NCI-H187 treated with DMSO at 0.1 percent for 48 hours (cell line): ENCODE measurements at places on chromosomes 5 and 9.

GRCh38 chr9:27714388-27714787, 141.1 kb upstream of the C9orf72 start:
- DNase-seq: no peak

- no peak for DNase-seq
These were observed 424.2 kb downstream of the IRX1 start for GRCh38 chr5:4019841-4020240.

GRCh38 chr9:73549991-73550390, 398.3 kb downstream of the ANXA1 start:
- no peak for DNase-seq

GRCh38 chr5:163502521-163502920, 2.9 kb upstream of the MAT2B start:
- no peak for DNase-seq

GRCh38 chr9:71909887-71910649, 925 bp downstream of the ABHD17B start:
- DNase-seq: peak; percentile 8

DNA sequence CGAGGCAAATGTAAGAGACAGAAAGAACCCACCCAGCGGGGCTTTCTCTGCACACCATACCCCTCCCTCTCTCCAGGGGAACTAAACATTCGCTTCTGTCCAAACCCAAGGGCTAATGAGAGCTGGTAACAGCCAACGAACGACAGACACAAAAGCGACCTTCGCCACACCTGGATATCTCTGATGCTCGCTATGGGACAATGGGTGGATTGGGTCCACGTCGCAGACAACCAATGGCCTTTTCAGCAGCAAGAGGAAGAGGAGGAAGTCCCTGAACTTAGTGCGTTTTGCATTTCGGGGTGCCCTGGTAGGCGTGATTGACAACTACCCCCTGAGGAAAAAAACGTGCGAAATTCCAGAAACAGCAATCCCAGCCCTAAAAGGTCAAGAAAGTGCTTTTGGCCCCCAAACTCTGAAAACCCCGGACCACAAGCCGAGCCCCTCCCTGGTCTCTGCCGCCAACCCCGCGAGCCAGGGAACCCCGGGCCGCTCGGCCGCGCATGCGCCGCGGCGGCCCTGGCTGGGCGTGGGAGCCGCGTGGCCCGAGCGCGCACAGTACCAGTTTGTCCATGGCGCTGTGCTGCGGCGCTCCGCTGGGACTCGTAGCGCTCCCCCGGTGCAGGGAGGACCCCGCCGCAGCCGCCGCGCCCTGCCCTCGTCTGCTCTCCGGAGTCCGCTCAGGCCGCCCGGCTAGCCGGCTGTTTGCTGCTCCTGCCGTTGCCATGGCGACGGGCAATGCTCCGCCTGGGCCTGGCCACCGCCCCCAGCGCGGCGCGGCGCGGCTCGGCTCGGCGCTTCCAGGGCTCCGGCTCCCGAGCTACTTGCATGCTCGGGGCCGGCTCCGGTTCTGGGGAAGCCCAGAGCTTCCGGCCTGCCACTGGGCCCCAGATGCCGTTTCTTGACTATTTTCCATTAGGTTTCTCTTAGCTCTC, 66.9 kb upstream of the DNAH5 start:
- peak; percentile 68 for DNase-seq

GRCh38 chr9:109012009-109012875, 1.1 kb downstream of the CTNNAL1 start:
- DNase-seq: no peak

DNA sequence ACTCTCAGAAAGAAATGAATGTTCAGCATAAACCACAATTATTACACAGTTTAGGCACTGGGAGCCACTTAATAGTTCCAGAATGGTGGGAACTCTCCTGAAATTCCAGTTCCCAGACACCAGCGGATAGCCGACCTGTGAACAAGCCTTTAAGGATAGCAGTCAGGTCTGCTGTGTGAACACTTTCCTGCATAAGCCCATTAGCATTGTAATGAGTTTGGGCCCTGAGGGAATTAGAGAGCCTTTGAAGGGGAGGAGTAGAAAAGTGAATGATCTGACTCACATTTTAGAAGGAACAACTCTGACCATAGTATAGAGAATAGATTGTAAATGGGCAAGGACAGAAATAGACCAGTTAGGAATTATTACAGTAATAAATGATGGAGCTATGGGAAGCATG, 189.1 kb downstream of the ADGRV1 start:
- DNase-seq: no peak

GRCh38 chr9:128098297-128099230, 29.0 kb downstream of the PTGES2 start:
- DNase-seq: peak; percentile 62

GRCh38 chr5:142821733-142822487, 51.7 kb downstream of the ARHGAP26 start:
- DNase-seq: no peak

DNA sequence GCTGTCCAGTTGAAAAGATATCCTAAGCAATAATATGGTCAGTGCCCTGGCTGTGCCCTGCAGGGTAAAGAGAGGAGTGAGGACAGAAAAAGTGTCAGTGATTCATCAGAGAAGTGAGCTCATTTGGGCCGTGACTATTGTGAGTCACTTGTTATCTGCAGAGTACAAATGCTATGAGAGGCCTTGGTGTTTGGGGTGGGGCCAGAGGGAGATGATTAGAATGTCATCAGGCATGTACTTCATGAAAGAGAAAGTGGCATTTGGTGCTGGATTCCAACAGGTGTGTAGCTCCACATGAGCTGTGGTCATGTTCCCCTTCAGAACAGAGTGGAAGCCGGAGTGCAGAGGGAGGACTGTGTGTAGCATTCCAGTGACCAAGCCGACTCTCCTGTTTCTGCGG, 174.1 kb downstream of the KDM4C start:
- no peak for DNase-seq

GRCh38 chr5:127229185-127229889, 61.3 kb upstream of the MEGF10 start:
- no peak for DNase-seq

DNA sequence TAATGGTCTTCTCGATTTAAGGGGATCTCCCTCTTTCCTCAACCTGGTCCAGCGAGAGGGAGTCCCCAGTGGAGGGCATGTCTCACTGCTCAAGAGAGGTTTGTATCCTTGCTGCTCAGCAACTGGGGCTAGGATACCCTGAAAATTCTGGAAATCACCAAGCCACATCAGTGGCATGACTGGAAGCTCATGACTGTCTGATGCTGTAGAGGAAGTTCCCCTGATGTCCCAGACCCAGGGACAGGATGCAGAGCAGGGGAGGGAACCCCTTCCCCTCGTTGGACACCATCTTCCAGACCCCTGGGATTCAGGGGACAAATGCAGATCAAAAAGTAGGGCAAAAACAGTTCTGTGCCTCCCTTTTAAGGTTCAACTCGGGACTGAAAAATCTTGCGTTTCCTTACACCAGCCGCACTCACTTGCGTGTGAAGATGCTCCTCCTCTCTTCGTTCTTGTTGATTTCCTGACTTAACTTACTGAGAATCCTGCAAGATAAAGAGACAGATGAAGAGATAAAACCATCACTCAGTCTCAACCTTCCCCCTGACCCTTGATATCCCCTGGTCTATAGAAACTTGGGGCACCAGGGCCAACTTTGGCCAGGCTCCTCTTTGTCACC, 22.1 kb downstream of the LCP2 start:
- DNase-seq: no peak

DNA sequence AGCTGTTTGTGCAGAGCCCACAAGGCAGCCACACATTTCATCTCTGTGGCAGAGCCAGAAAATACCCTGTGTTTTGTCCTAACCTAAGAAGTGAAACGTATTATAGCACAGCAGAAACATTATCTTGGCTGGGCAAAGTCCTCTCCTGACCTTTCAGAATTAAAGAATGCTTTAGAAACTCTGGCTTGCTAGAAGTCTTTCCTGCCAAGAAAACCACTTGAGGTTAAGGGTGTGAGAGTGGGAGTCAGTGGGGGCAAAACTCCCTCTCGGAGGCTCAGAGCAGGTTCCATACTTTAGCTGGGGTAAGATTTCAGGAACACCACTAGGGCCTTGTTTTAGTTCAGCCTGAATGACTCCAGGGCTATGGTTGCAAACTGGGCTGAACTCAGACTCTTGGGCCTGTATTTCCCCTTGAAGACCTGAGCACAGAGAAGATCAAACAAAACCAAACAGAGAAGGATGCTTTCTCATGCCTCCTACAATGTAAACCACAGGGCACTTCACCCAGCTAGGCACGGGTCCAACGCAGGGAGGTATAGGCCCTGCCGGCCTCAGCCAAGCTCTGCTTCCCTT, 48.0 kb downstream of the ZNF366 start:
- no peak for DNase-seq

GRCh38 chr5:159095866-159096242, 3.9 kb downstream of the EBF1 start:
- DNase-seq: no peak

DNA sequence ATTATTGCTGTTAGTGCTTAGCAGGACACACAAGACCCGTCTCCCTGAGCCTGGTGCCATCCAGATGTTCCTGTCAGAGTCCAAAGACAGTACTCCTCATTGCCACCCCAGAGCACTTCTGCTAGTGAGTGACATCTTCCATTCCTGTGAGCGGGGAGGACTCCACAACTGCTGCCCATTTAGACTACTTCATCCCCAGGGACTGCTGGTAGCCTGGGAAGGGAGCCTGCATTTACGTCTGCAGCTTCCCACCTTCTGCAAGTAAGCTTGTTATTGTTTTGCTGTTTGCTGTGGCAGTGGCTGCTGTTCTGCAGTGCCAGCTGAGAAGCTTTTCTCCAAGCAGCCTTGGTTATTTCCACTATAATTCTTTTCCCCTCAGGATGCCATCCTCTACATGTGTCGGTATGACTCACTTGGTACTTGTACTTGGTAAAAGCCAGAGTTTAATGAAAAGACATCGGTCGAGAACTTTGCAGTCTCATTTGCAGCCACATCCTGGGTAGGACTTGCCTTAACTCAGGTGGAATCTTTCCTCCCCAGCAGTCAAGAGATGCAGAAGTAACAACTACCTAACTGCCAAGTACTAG, 10.6 kb upstream of the MAP1B start:
- DNase-seq: no peak

DNA sequence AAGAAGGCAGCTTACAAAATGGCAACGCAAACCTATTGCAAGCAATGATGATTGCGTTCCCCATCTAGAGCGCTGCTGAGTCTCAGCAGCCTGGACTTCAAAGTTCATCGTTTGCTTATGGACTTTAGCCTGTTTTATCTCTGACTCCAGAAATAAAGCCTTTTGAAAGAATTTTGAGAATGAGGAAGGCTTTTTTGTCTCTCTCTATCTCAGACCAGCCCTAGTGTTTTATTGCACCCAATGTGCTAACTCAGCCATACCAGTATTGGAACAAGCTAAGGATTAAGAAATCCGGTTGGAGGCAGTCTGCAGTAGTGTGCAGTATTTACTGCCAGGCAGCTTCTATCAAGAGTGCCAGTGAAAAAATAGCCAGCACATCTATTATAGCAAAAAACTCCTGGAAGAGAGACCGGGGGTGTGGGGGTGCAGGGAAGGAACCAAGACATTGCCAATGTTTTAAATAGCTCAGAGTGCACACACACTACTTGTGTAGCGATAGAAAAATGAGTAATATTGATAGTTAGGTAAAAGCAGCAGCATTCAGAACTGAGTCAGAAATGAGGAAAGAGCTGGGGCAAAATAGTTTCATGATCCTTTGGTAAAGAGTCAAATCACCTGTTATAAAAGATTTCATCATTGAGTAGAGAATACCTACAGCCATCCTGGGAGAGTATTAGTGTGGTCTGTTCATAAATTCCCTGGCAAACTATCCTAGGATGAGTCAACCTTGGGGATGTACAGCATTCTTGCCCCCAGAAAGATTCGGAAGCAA, 219.0 kb downstream of the ZNF608 start:
- no peak for DNase-seq

- no peak for DNase-seq
These were observed 163.4 kb upstream of the PUM3 start for GRCh38 chr9:3007326-3007725.

DNA sequence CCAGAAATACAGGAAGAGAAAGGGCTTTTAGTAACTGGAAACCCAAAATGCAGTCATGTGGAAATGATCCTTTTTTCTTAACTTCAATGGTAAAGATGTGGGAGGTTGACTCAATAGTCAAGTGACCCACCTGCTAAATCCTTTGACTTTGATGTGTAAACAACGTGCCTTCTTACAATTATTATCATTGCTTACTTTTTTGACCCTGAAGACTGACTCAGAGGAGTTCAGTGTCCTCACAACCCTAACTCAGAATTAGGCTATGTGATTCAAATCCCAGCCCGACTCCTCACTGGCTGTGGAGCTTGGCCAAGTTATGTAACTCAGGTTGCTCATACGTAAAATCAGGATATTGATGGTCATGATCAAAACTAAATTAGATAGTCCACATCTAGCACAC, 27.9 kb downstream of the ANXA1 start:
- DNase-seq: no peak

DNA sequence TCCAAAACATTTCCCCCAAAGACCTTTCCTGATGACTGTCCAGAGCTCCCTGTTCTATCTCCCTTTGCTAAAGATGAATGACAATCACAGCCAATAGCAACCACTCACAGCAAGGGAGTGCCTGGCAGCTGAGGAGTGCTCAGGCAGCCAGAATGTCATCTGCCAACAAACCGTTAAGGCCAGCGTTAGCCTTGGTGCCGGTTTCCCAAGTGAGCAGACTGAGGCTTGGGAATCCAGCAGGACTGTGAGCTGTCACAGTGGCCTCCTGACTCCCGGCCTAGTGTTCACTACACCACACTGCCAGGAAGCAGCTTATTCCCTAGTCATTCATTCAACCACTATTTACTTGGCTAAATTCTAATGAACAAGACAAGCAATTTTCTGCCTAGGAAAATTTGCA, 24.7 kb downstream of the STK10 start:
- no peak for DNase-seq

DNA sequence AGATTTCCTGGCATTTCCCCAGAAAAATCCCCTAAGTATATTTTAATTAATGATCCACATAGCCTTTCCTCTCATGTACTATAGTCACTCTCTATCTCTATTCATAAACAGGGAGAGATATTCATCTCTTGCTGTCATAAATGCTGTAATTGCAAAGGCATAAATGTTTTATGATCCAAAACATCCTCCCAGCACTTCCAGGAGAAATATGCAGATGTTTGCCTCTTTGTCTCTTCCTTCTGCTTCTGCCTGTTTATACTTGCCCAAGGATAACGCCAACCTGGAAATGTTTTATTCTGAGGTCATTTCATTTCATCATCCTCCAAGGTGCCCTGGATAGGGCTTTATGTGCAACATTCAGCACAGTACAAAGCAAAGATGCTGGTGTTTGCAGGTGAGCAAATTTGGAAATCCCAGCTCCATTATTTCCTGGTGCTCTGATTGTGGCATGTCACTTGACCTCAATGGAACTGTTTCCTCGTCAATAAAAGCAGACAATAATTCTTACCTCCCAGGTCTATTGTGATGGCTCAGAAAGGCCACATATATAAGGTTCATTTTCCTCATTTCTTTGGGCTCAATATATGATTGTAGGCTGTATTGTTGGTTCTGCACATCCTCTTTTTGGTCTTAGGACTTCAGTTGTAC, 6.9 kb downstream of the TNFSF15 start:
- DNase-seq: no peak

DNA sequence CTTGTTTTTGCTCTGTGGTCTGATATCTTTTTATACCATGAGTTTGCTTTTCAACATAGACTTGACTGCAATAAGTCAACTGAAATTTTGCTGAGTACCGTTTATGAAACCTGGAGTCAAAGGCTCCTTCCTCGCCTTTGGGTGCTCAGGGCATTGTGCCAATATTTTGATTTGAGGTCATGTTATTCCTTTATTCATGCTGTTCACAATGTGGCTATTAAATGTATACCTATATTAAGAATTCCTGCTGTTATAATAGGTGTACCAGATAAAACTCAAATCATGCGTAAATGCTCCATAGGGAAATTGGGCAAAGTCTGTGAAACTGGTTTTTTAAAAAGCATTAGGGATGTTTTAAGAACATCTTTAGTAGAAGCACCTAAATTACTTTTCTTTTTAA, 334.0 kb upstream of the NUDT12 start:
- no peak for DNase-seq
